Stimulated activated CD8-positive, alpha-beta memory T cell treated with anti-CD3 and anti-CD28 coated beads, Interleukin-2, amount 100 ng/mL, for 1 hour (primary cell): ENCODE measurements at places on chromosomes 1 and 21.

DNA sequence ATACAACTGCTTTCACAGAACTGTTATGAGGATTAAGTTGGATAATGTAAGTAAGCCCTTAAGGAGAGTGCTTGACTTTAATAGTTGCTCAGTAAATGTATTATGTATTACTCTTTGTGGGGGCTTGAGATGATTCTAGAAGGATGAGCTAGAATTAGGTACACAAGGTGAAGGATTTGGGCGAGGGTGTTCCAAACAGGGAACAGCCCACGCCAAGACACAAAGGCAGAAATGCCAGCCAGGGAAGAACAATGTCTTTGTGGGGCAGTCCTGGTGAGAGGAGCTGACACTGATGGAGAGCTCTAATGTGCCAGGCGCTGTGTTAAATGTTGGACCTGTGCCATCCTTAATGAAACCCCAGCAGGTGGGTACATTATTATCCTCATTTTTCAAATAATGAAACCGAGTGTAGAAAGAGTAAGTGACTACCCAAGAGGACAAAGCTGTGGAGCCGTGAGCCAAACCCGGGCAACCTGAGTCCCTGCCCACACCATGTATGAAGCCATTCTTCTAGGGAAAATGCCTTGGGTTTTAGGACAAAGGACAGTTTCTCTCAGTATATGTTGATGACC lies 362.4 kb downstream of the HHAT start:
- no peak for DNase-seq

GRCh38 chr1:90607736-90608135 lies 109.4 kb downstream of the BARHL2 start:
- no peak for DNase-seq

GRCh38 chr1:70043804-70044203 lies 161.6 kb downstream of the LRRC40 start:
- DNase-seq: no peak

- DNase-seq: no peak
These were observed 573.3 kb upstream of the NCAM2 start for GRCh38 chr21:20424943-20425342.

- no peak for DNase-seq
These were observed 47.2 kb upstream of the VANGL1 start for GRCh38 chr1:115594600-115594999.

- no peak for DNase-seq
These were observed 107.4 kb downstream of the LYST start for GRCh38 chr1:235759336-235759735.

- DNase-seq: no peak
These were observed 90.4 kb downstream of the NPHP4 start for GRCh38 chr1:5901841-5902240.

GRCh38 chr1:79711001-79711431 lies 704.5 kb upstream of the ADGRL4 start:
- DNase-seq: no peak

- DNase-seq: no peak
These were observed 33.7 kb upstream of the VASH2 start for GRCh38 chr1:212916481-212917133.

- DNase-seq: no peak
These were observed 1.7 kb downstream of the BTG2 start for GRCh38 chr1:203306965-203307541.

DNA sequence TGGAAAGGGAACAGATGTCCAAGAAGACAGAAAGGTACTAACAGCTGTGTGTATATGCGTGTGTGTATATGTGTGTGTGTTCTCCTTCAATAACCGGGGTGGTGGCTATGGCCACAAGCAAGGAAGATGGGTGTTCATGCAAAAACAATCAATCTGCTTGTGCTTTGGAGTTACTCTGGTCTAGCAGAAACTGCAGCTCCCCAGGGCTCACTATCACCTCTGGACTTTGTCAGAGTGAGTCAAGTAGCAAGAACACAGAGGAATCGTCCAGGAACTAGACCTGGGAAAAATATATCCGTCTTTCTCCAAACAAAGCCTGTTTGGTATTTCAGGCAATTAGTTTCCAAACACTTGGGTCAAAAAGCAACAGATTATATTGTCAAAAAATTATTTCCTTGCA lies 68.6 kb downstream of the GNG12 start:
- DNase-seq: no peak

GRCh38 chr1:41726899-41727748 lies 191.6 kb downstream of the HIVEP3 start:
- DNase-seq: no peak

- DNase-seq: no peak
These were observed 41.5 kb downstream of the PLPPR5 start for GRCh38 chr1:98963064-98963758.

- DNase-seq: no peak
These were observed 19.5 kb downstream of the AK2 start for GRCh38 chr1:33017175-33017574.

- no peak for DNase-seq
These were observed 332.0 kb upstream of the PBX1 start for GRCh38 chr1:164226977-164227376.

DNA sequence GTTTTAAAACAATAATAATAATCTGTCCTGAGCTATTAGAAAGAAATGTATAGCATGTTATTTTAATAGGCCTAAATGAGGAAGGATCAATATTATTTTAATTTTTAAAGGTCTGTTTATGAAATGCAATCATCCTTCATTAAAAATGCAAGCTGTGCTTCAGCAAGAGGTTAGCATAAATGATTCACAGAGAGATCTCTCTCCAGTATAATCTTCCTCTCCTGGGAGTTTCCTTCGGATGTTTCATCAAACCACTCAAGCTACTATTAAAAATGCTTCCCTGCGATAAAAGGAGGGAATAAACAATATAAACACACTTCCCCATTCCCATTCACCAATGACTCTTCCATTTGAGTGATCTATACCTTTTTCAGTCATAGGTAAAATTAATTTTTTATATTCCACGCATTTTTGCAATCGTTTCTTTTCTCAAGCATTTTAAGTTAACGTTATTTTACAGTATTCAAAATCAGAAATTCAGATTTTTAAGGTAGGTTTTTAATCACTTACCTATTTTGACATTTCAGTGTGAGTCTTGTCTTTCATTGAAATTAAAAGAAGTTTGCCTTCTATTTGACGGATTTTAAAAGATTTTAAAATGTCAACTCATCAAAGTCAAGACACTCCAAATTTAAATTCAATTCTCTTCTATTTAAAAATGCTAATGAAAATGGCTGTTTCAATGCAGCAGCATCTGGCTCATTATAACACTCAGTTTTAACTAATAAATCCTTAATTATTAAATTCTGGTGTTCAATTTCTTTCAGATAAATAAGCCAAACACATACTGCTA lies 64.3 kb downstream of the RERE start:
- no peak for DNase-seq

DNA sequence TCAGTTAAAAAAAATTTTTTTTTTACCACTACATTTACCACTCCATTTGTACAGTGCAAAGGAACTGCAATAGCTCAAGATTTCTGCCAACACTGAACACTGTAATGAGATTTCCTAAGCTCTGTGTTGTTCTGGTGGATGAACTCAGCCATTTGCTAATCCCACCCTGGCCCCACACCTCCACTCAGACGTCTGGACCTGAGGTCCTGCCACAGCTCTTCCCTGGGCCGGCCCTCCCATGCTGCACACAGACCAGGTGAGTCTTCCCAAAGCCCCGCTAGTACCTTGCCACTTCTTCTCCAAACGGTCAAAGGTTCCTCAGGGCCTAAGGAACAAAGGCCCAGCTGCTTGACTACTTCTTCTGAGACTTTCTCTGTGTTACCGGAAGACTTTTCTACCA lies 56.4 kb downstream of the SLC45A1 start:
- no peak for DNase-seq

- DNase-seq: no peak
These were observed 235.7 kb upstream of the RAB4A start for GRCh38 chr1:229035054-229035747.

GRCh38 chr1:181486098-181486420 lies 2.7 kb downstream of the CACNA1E start:
- DNase-seq: no peak

DNA sequence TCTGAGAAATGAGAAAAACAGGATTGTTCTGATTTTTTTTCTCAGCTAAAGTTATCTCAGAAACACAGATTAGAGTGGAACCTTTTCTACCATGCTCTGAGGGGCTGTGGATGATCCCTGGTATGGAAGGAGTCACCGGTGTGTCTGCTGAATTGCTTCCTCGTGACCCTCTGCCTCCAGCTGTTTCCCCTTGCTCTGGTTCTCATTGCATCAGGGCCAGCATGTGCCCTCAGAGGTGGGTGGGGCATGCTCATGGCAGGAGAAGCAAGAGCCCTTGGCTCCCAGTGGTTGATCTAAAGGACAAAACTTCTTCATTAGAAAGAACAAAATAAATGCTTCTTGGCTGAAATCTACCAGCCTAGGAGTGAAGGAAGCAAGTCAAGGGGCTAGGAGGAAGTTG lies 183.2 kb upstream of the HMCN1 start:
- DNase-seq: no peak

DNA sequence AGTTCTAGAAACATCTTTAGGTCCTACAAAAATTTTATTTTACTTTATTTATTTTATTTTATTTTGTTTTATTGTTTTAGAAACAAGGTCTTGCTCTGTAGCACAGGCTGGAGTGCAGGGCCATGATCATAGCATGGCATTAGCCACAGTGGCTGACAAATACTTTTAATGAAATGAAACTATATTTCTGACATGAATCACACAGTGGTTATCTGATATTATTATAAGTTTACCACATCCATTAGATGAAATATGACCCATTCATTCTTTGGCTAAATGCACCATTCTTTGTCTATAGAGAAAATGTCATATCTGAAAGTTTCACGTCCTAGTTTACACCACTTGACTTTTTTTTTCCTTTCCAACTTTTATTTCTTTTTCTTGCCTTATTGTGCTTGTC lies 613.4 kb upstream of the ADAMTS5 start:
- no peak for DNase-seq

GRCh38 chr1:67882196-67882958 lies 49.1 kb upstream of the GNG12 start:
- DNase-seq: no peak

DNA sequence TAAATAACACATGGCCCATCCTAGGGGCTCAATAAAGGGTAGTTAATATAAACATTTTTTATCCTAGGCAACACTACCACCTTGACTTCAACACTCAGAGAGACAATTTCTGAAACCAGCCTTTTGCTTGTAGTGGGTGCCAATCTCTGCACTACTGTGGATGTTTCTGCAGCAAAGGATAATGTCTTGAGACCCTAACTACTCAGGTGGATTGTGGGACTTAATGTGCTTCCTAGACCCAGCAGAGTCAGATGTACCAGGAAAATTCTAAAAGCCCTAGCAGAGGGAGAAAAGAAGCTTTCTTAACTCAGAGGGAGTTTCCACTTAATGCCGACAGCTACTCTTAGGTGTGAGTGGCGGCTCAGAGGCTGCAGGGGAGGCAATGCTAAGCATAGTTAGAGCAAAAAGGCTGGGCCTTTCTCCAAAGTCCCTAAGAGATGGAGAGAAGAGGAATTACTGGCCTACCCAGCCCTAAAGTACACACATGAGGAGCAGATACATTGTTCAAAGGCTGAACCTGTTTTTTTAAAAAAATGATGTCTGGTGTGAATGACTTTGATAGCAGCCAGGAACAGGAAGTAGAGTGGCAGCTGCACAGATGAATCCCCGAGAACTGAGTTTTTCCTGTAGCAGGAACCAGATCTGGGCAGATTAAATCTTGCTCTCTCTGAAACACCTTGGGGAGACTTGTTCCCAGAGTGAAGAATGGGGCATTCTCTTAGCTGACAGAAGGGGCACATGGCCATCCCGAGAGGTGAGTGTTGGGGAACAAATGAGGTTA lies 33.5 kb upstream of the ABCD3 start:
- DNase-seq: no peak

- no peak for DNase-seq
These were observed 16.7 kb downstream of the CASP9 start for GRCh38 chr1:15507278-15507677.

DNA sequence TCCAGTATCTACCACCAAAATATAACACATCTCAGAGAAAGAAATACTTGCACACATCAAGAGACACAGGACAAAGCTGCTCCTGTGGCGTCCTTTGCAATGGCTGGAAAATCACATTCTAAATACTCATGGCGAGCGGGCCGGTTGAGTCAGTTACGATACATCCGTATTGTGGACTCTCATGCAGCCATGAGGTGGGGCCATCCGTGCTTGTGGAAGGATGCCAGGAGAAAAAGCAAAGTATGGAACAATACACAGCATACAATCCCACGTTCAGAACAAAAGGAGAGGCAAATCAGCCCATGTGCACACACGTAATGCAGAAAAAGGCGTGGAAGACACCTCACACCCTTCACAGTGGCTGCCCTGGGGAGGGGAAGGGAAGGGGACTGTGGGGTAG lies 13.1 kb downstream of the ATP13A2 start:
- no peak for DNase-seq

GRCh38 chr1:212186427-212187207 lies 98.6 kb upstream of the PPP2R5A start:
- DNase-seq: no peak

GRCh38 chr1:222095606-222096475 lies 354.0 kb upstream of the DUSP10 start:
- peak; percentile 10 for DNase-seq

DNA sequence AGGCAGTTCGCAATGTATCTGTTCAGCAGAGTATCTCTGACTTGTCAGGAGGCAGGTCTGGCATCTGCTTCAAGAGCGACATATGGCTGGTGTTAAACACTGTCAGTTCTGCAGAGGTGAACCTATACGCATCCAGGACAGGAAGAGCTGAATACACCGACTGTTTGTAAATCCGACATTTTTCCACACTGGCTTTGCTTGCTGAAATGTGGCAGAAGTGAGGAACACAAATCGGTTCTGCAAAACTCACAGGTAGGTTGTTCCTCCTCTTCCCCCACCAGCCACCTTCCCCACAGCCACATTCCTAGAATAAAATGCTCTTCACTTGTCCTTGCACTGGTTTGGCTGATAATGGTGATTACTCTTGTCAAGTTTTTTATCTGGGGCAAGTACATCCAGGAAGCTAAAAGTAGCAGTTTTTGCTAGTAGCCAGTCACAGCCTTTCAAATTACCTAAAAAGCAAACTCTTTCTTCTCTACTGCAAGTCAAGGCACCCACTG lies 289.2 kb downstream of the GRIK1 start:
- DNase-seq: no peak

DNA sequence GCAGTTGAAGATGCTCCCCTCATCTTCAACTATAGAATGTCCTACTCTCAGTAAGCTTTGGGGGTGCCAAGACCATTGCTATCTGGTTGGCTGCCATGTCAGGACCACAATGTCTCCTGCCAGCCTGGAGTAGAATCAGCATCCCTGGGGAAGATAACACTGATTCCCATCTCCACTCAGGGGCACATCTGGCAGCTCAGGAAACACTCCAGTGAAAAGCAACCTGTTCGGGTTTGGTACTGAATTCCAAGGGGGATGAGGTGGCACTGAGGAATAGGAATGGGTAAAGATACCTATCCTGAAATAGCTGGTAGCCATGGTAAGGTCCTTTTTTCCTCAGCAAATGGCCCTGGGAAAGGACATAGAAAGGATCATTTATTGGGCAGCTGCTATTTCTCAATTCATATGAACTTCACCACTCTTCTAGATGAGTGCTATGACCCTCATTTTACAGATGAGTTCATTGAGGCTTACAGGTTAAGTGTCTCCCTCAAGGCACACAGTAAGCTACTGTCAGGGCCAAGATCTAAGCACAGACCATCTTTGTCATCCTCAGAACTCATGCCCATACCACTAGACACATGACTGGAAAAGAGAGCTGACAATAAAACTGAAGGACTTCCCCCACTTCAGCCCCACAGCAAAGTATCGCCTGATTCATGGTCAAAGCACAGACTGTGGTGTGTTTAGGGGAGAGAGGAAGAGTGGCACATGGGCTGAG lies 31.4 kb downstream of the AK2 start:
- no peak for DNase-seq

GRCh38 chr1:93244298-93245069 lies 64.0 kb downstream of the CCDC18 start:
- DNase-seq: no peak
